NCI-H1436 treated with DMSO at 0.1 percent for 48 hours (cell line): ENCODE measurements at places on chromosomes 4 and X.

DNA sequence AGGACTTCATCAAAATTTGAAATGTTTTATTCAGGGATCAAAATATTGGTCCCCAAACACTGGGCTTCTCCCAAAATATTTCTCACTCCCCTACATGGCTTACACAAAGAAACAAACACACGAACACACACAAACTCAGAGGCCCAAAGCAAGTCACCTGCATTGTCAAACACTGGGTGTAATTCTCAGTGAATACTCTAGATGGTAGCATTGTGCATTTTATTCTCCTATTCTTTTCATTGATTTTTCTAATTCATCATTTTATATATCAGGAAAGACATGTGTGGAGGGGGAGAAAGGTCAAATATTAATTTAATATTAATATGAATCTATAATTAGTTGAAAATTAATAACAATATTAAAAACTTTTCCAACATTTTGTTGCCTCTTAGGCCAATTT lies 72.3 kb upstream of the TNMD start:
- DNase-seq, result no peak

DNA sequence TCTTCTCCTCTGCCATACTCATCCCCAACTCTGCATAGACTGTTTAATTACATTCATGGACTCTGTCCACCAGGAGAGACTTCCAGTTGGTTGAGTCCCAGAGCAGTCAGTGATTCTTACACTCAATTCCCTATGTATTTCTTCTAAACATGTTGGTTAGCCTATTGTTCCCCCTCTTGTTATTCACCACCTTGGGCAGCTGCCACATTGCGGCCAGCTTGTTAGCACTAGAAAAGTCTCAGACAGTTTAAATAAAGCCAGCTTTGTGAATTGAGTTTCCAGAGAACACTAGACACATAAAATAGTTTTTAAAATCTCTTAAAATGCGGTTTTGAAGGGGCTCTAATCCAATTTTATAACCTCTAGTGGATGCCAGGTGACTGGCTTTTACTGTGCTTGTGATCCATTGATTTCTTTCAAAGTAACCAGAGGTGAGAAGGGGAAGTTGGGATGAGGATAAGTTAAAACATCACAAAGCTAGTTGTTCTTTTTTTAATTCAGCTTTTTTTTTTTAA lies 827.7 kb downstream of the FSTL5 start:
- DNase-seq, result no peak

DNA sequence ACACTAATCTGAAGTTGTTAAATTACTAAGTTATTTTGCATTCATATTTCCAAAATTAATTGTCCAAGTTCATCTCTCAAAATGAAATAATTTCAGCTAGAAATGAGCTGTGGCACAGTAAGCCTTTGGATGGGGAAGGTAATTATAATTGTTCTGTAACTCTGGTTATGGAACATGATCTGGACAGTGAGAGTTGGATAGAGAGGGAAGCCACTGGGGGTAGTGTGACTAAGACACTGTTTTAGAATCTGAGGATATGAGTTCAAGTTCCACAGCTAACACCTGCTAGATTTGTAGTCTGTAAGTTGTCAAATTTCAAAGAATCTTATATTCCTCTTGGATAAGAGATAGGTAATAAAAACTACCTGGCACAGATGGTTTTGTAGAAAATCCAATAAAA lies 49.5 kb downstream of the DMD start:
- no peak for DNase-seq

DNA sequence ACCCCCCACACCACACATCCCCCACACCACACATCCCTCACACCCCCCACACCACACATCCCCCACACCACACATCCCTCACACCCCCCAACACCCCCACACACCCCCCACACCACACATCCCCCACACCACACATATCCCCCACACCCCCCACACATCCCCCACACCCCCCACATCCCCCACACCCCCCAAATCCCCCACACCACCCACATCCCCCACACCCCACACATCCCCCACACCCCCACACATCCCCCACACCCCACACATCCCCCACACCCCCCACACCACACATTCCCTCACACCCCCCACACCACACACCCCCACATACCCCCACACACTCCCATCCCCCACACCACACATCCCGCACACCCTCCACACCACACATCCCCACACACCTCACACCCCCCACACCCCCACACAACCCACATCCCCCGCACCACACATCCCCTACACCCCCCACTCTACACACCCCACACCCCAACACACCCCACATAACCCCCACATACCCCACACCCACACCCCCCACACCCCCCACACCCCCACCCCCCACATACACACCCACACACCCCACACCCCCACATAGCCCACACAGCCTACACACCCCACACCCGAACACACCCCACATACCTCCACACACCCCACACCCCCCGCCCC lies 172.9 kb downstream of the DCLK2 start:
- DNase-seq, result no peak

GRCh38 chr4:106454581-106454980 lies 86.0 kb upstream of the GIMD1 start:
- DNase-seq, result no peak

DNA sequence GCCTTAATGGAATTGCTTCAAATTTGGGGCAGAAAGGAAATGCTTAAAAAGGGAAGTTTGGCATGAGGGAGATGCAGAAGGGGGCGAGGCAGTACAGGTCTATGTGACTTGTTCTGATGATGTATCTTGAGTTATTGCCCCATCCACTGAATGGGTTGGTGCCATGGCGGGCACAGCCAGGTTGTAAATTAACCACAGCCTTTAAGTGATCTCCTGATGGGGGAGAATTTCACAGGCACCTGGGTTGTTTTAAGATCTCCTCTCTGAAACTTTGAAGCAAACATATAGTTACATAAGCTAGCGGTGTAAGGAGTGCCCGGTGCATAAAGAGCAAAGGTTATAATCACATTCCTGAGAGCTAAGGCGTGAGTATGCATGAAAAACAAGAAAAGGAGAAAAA lies 37.0 kb downstream of the NPY5R start:
- DNase-seq, result no peak

DNA sequence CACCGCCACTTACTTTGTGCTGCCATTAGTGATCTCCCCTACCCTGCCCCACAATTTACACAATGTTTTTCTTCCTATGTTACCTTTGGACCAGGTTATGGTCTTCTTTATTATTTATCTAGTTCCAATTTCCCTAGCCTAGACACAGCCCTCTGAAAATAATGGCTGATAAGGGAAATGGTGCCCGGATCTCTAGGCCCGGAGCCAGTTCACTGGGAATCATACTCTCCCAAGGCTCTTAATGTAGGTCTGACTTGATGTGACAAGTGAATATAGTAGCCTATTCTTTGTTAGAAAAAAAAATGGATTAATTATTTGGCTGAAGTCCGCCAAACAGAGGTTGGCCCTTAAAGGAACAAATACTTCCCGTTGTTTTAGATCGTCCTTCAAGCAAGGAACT lies 208.0 kb downstream of the RELL1 start:
- DNase-seq, result no peak

DNA sequence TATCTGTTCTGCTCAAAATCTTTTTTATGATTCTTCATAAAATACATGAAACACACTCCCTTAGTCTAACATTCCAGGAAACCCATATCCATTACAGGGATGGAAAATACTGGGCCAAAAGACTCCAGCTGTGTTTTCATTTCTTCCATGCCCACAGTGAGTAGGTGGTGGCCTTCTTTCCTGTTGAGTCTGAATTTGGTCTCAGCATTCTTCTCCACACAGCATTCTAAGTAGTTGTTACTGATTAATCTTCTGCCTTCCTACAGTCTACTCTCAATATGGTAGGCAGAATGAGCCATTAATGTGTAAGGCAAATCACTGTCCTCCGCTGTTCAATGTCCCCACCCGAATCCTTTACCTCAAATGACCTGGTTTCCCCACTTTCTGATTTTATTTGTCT lies 370.6 kb upstream of the RPS6KA3 start:
- DNase-seq, result no peak
